NCI-H1105 (cell line): ENCODE measurements at places on chromosomes 11 and 22.

GRCh38 chr11:128881221-128881620 is 9.9 kb upstream of the KCNJ5 start:
- no peak for DNase-seq

GRCh38 chr11:10725114-10725906 is 25.7 kb upstream of the CTR9 start:
- no peak for DNase-seq

- no peak for DNase-seq
These were observed 206.4 kb downstream of the DBX1 start for GRCh38 chr11:19953909-19954308.

DNA sequence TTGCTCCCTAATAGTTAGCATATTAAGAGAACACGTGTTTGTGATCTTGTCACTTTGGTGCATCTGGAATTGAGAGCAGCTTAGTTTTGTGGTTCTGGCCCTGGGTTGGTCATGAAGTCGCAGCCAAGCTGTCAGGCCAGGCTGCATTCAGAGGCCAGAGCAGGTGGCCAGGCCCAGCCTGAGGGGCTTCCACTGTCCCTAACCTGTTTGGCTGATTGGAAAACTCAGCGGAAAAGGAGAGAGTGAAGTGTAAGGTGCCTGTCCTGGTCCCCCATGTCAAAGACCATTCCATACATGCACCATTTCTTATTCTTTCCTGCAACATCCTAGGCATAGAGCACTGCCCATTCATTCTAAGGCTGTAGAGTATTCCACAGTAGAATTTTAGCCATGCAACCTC is 111.5 kb upstream of the IGLL5 start:
- DNase-seq, result no peak

GRCh38 chr11:94328587-94329080 is 24.3 kb downstream of the IZUMO1R start:
- no peak for DNase-seq

- peak; percentile 25 for DNase-seq
These were observed at the start of gene SLC43A1 for GRCh38 chr11:57515332-57516060. TSS of gene SLC43A1 (minus strand) at chr11:57515702. CDS start at chr11:57514111, 1,591 bp downstream.

DNA sequence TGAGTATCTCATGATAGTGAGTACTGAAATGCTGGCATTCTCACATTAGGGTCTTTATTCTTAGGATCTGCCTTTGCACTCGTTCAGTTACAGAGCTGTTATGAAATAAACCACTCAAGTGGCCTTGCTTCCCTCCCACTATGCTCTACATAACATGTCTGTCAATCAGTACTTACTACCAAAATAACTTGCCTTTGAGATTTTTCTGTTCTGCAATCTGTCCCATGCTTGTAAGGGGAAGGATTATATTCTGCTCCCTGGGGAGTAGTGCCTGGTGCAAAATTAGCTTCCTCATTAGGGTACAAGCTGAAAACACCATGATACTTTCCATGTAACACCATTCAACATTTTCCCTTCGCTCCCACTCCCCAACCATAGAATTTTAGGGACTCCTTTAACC is 1.9 kb upstream of the GRAP2 start:
- no peak for DNase-seq

DNA sequence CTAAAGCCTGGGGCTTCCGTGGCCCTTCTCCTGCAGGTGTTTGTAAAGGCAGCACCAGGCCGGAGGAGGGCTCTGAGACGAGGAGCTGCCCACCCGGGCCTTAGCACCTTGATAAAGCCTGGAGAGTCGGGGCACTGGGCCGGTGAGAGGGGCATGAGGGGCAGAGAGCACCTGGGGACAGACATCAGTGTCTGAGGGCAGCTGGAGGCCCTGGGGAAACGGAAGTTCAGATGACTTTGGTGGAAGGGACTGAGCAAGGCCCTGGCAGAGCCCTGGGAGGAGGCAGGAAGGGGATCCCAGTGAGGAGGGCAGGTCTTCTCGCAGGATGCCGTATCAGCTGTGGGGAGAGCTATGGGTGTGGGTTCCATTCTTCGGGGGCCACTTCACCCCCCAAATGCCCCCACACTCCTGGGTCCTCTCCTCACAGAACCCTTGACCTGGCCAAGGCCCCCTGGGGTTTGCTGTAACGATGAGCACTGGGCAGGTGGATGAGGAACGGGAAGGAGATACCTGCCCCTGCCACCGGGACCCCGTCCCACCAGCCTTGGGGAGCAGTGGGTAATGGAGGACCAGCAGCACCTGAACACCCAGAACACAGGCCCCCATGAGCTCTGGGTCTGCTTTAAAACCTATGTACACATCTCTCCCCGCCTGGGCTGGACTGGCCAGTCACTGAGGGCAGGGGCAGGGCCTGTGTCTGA is 7.4 kb downstream of the C1QTNF6 start:
- no peak for DNase-seq

- no peak for DNase-seq
These were observed 67.0 kb downstream of the TRMU start for GRCh38 chr22:46402505-46402904.

DNA sequence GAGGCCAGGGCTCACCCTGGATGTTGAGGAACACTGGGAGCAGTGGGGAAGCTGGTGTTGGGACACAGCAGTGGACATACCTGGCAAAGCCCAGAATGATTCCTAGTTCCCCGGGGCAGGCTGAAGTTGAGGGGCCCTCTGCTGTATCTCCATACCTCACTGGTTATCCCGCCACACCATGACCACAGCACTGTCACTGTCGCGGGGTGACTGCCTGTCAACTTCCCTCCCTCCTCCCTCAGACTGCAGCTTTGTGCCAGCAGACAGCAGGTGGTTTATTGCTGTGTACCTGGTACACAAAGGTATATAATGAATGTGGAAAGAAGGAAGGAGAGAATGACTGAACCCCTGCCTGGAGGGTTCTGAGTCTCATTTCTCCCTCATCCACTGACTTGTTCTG is 318.7 kb downstream of the TMEM135 start:
- DNase-seq, result no peak

- DNase-seq, result no peak
These were observed 125.6 kb downstream of the APIP start for GRCh38 chr11:34790620-34791019.

GRCh38 chr11:122963961-122964360 is 17.7 kb downstream of the BSX start:
- DNase-seq, result peak; percentile 77

GRCh38 chr11:114877976-114878375 is 199.6 kb downstream of the NXPE2 start:
- DNase-seq, result no peak

DNA sequence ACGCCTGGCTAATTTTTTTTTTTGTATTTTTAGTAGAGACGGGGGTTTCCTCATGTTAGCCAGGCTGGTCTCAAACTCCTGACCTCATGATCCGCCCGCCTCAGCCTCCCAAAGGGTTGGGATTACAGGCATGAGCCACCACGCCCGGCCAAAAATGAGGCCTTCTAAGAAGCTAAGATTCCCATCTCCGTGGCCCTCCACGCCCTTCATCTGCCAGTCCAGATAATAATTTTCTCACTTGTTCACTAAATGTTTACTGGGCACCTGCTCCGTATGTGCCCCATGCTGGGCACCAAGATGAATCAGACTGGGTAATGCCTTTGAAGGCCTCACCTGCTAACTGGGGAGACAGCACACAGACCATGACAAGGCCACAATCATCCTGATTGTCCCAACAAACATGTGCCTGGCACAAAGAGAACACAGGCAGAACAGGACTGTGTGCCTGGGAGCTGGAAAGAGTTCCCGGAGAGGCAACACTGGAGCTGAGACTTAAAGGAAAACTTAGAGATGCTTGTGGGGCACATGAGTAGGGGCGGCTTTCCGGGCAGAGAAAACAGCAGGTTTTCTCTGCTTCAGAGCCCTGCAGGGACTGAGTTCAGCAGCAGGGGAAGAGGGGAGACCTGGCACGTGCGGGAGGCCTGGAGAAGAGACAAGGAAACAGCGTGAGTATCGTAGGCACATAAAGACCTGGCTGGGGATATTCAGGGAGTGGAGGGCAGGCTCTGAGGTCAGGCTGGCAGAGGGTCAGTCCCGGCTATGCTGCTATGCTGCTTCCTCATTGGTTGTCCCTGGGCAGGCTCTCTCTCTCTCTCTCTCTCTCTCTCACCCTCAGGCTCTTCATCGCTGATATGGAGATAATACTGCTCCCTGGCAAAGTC is 2.4 kb downstream of the KIAA0930 start:
- no peak for DNase-seq

DNA sequence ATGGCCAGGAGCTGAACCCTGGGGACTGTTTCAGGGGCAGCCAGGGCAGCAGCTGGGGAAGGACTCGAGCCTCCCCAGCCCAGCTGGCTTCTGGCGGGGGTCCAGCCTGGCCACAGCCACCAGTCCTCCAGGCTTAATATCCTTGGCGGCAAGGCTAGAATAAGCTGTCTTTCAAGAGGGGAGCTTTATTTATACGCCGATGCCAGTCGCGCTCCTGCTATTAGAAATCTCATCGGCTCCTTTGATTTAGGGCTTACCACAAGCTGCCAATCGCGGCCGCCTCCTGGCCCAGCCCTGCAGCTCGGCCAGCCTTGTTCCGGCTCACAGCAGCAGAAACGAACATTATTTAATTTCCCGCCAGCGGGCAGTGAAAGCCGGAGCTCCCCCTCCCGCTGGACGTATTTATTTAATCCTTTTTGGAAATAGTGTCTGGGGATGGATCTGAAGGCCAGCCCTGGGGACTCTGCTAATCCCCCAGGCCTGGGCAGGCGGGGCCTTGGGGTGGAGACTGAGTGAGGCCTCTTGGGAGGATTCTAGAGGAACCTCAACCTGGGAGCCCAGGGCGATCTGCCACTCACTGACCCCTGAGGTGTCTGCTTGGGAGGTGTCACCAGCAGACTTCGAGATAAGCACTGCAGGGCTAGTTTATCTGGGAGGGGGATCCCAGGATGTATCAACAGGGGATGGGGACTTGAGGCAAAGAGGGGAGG is 363.1 kb downstream of the MN1 start:
- peak; percentile 64 for DNase-seq

GRCh38 chr11:118224511-118225188 is at the start of gene JAML:
TSS of gene JAML (minus strand) at chr11:118225011. CDS start at chr11:118214866, 10,145 bp downstream.
- DNase-seq, result no peak

DNA sequence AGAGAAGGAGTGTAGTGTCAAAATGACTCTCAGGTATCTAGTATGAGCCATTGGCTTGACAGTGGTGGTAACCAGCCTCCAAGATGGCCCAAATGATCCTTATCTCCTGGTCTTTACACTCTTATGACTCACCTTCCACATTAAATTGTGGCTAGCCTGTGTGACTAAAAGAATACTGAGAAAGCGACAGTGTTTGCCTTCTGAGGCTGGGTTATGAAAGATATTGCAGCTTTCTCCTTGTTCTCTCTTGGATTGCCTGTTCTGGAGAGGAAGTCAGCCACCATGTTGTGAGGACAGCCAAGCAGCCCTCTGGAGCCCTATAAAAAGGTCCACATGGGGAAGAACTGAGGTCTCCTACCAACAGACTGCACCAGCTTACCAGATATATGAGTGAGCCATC is 15.8 kb downstream of the C11orf71 start:
- DNase-seq, result no peak

DNA sequence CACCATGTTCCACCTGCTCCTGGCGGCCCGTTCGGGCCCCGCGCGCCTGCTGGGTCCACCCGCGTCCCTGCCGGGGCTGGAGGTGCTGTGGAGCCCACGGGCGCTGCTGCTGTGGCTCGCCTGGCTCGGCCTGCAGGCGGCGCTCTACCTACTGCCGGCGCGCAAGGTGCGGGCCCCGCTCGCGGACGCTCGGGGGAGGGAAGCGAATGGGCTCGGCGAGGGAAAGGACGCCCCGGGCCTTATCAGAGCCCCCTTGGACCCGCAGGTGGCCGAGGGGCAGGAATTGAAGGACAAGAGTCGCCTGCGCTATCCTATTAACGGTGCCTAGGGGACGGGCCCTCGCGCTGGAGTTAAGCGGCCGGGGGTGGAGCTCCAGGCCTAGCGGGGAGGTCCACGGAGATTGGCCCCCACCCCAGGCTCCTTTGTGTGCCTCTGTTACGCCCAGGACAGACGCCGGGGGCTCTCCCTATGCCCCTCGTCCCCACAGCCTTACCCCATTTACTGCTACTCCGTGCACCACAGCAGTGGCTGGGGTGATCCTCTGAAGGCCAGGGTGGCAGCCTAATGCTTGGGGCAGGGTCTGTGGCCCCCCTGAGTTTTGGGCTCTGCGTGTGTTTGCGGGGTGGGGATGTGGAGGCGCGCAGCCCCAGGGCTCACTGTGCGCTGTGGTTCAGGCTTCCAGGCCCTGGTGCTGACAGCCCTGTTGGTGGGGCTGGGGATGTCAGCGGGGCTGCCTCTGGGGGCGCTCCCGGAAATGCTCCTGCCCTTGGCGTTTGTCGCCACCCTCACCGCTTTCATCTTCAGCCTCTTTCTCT is 1.1 kb downstream of the TM7SF2 start:
- peak; percentile 30 for DNase-seq

GRCh38 chr11:128465531-128465930 is 121.8 kb downstream of the ETS1 start:
- no peak for DNase-seq

DNA sequence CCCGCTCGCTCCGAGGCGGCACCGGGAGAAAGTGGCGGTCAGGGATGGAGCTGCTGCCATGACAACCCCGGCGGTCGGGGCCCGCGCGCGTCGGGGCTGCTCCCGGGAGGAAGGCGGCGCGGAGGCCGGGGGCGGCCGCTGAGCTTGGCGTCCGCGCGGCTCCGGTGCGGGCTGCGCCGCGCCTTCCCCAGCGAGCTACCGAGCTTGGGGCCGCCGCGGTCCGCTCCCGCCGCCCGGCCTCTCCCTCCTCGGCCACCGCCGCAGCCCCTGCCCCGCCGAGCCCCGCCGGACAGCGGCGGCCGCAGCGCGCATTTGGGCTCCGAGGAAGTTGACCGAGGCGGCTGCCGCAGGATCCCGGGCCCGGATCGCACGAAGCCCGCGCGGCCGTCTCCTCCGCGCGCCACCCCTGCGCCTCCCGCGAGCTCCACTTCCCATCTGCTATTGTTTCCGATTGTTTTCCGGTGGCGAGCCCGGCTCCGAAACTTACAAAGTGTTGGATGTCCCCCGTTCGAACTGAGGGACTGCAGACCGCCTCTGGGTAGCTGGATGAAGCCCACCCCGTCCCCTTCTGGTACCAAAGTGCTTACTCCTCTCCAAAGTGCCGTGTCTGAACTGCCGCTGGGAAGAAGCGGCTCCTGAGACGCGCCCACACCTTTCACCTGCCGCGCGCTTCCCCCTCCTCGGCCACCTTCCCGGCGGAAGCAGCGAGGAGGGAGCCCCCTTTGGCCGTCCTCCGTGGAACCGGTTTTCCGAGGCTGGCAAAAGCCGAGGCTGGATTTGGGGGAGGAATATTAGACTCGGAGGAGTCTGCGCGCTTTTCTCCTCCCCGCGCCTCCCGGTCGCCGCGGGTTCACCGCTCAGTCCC is 540.3 kb downstream of the NTM start:
- peak; percentile 73 for DNase-seq

DNA sequence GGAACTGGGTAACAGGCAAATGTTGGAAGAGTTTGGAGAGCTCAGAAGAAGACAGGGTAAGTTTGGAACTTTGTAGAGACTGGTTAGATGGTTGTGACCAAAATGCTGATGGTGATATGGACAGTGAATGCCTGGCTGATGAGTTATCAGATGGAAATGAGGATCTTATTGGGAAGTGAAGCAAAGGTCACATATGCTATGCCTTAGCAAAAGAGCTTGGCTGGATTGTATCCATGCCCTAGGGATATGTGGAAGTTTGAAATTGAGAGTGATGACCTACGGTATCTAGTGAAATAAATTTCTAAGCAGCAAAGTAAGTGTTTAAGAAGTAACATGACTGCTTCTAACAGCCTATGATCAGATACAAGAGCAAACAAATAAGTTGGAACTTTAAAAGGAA is 17.8 kb downstream of the BBOX1 start:
- no peak for DNase-seq

GRCh38 chr11:3158821-3159220 is 6.3 kb downstream of the OSBPL5 start:
- no peak for DNase-seq

- no peak for DNase-seq
These were observed 19.2 kb upstream of the MMP13 start for GRCh38 chr11:102974552-102975280.
